ENCODE measurements at places on chromosomes 1 and 21.

DNA sequence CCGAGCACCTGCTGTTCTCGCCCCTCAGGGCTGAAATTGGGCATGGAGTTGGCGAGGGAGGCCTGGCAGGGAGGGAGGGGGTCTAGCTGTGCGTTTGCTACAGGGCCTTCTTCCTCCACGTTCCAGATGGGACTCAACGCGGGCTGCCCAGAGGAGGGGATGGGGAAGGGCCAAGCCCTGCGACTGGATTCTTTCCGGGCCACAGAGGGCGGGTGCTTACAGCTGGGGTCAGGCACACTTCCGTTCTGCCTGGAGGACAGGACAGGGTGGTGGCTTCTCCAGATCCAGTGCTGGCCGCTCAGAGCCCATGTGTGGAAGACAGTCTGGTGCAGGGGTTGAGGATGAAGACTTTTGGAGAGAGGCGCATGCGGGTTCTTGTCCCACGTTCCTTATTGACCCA lies 90.0 kb downstream of the EDEM3 start:
- DNase-seq, result no peak

DNA sequence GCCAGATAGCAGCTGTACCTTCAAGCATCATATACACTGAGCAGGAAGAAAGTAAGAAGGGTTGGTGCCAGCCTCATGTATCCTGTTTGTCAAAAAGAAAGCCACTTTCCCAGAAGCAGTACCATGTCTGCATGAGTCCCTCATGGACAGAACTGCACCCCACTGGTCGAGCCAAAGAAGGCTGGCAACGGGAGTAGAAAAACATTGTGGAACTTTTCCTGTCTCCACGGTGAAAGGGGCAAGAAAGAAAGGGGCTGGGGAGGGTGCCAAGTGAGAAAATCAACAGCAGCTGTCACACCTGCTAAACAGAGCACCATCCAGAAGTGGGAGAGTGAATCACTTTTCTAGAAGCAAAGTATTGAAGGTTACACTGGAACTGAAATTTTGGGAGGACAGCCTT lies 621.7 kb downstream of the LMO4 start:
- DNase-seq, result no peak

DNA sequence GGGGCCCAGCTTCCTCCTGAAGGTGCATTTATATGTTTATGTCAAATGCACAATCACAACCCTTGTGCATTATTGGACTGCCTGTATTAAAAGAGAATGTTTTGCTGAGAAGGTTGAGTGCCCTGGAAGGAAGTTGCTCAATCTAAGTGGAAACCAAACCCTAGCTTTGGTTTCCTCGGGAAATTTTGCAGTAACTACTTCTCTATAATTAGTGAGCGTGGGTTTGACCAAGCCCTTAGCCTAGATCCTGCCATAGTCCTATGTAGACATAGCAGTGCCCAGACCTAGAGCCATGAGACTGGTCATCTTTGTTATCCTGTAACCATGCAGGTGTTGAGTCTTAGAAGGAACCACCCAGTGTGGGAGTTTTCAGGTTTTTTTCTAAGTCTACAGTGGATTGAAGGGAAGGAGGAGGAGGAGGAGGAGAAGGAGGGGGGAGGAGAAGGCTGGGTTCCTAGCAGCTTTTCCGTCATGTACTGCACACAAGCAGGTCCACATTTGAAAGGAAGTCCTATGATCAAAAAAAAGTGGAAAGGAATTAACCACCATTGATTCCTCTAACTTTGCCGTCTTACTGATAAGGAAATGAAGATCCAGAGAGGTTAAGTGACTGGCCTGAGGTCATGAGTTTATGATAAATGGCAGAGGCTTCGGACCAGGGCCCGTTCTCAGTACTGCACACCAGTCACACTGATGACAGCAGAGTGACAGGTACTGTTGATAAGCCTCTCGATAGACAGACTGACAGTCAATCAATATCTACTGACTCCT lies 72.2 kb upstream of the LYST start:
- no peak for DNase-seq

- DNase-seq, result no peak
These were observed 3.4 kb downstream of the LINGO4 start for GRCh38 chr1:151801846-151802245.

GRCh38 chr1:158290321-158290844 lies 660 bp downstream of the CD1C start:
- DNase-seq, result no peak

DNA sequence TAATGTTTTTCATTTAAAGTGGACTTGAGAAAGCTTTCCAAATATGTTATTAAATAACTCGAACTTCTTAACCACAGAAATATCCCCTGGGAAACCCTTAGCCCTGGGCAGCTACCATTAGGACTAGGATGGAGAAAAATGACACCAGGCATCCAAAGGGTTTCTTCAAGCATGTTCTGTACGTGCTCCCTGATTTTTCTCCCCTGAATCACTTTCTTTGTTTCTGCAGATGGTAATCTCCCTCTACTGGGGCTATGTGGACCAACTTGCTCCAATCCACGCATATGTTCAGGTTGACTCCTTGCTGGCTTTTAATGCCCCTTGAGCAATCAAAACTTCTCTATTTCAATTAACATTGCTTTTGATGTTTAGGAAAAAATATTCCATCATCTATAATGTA lies 312.7 kb upstream of the C1orf87 start:
- DNase-seq, result no peak

DNA sequence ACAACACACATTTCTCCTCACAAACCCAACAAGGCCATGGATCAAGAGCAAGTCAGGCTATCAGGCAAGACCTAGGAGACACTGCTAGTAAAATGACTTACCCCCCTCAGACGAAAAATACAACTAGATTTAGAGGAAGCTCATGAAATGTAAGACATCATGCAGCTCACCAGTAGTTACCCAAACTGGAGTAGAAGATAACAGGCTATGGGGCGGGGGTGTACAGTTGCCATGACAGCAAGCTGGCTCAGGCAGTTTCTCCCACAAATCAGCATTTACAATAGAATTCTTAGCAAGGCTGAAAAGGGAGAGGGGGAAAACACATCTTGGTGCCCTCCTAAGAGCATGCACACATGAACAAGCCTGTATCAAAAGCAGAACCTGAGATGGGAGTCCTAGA lies 13.9 kb downstream of the TPM3 start:
- DNase-seq, result peak; percentile 36

GRCh38 chr1:33322109-33322508 lies 1.2 kb upstream of the A3GALT2 start:
- DNase-seq, result no peak

DNA sequence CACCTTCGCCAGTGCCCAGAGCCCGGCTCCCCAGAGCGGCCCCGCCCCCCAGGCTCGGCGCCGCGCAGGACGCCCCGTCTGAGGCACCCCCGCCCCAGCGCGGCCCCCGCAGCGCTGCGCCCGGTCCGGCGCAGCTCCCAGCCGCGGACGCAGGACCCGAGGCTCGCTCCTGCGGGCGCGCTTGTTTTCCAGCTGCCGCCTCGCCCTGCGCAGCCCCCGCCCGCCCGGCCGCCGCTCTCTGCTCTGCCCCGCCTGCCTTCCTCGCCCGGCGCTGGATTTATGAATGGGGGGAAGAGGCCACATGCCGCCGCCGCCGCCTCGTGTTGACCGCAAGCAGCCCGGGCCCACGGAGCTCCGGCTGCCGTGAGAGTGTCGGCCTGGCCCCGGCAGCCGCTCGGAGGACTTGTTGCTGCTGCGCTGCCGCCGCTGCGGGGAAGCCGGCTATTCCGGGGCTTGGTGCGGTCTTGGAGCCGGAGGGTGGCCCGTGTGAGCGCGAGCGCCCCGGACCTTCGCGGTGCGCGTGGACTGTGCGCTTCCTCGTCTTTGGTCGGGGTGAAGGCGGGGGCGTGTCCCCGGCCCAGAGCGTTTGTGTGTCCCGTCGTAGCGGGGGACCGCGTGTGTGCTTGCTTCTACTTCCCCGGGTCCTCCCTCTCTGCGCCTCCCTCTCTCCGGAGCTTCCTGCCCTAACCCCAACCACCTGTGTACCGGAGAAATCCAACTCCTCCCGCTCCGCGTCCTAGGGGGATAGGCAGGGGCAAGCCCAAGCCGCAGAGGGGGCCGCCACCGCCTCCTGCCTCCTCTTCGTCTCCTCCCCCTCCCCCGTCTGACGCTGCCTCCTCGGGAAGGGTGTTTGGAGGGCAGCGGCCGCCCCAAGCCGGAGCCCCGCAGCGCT lies 736 bp downstream of the KCNC4 start:
- DNase-seq, result peak; percentile 67

Data from activated naive CD4-positive, alpha-beta T cell treated with anti-CD3 and anti-CD28 coated beads for 36 hours (primary cell).